ENCODE measurements at places on chromosomes 16 and 17.

GRCh38 chr17:36859003-36859300 is 78.3 kb upstream of the LHX1 start:
- no peak for DNase-seq

DNA sequence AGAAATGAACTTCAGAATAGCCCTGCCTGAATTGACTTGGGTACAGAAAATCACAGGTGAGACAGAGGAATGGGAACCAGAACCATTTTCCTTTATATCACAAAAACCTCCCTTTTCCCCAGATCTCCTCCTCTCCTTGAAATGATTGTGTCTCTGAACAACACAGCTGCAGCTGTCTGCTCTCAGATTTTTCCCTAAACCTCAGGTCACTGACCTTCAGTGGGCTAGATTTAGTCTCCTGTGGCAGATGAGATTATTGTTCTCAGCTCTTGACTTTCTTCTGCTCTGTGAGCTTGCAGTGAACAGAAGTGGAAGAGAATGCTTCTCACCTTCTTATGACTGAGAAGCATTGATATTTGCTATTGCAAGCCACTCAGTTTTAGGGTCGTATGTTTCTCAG is 92.3 kb upstream of the FAM20A start:
- no peak for DNase-seq

- no peak for DNase-seq
Measured at GRCh38 chr17:72822358-72823023, 270.0 kb downstream of the SLC39A11 start.

DNA sequence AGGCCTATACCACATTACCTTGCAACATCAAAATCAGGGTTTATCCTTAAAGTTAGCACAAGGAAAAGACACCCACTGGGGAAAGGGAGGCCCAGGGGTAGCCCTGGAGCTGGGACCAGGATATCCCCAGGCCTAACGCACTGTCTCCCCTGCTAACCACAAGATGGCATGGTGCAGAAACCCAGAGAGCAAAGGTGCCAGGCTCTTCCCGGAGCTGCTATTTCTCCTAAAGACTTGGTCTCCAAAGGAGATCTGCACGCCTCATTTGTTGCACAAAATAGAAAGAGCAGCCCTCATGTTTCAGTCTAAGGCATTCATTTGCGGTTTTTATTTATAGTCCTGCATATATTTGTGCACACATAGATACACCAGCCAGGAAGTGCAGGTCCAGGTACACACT is 408.6 kb downstream of the SOX9 start:
- no peak for DNase-seq

DNA sequence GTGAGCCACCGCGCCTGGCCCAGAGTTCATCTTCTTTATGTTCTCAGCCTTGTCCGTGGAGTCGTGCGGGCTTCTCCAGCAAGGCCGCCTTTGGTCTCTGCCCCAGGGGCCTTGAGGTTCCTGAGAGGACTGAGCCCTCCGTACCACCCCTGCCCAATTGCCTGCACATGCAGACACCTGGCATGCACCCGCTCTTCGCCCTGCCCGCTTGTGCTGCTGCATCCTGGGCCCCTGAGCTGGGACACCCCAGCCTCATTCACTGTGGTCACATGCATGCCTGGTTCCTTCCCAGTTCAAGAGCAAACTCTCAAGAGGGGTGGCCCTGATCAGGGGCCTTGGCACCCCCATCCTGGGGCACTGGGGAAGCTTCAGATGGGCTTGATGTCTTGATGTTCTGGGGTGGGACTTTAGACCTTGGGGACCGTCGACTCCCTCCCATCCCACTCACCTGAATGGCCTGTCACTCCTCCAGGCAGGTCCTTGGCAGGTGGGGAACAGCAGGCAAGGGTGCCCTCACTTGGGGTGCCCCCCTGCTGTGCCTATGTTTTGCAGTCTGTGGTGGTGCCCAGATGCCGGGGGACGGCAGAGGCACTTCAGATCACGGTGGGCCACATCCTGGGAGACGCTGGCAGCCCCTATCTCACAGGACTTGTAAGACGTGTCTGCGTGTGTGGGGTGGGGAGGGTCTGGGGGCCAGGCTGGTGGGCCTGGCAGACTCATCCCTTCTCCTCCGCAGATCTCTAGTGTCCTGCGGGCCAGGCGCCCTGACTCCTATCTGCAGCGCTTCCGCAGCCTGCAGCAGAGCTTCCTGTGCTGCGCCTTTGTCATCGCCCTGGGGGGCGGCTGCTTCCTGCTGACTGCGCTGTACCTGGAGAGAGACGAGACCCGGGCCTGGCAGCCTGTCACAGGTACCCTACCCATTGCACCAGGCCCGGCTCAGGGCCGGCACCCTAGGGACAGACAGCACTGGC is 12.7 kb upstream of the SPNS2 start:
- no peak for DNase-seq

GRCh38 chr17:72176951-72177660 is 56.3 kb downstream of the SOX9 start:
- DNase-seq = no peak

DNA sequence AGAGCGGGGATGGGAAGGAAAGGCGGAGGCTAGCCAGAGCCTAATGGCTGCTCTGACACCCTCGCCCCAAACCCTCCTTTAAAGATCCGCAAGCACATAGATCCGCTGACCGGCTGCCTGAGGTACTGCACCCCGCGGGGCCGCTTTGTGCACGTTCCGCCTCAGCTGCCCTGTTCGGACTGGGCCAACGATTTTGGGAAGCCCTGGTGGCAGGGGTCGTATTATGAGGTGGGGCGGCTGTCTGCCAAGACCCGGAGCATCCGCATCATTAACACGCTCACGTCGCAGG is 663 bp downstream of the CYB5D1 start:
- DNase-seq = peak; percentile 93

DNA sequence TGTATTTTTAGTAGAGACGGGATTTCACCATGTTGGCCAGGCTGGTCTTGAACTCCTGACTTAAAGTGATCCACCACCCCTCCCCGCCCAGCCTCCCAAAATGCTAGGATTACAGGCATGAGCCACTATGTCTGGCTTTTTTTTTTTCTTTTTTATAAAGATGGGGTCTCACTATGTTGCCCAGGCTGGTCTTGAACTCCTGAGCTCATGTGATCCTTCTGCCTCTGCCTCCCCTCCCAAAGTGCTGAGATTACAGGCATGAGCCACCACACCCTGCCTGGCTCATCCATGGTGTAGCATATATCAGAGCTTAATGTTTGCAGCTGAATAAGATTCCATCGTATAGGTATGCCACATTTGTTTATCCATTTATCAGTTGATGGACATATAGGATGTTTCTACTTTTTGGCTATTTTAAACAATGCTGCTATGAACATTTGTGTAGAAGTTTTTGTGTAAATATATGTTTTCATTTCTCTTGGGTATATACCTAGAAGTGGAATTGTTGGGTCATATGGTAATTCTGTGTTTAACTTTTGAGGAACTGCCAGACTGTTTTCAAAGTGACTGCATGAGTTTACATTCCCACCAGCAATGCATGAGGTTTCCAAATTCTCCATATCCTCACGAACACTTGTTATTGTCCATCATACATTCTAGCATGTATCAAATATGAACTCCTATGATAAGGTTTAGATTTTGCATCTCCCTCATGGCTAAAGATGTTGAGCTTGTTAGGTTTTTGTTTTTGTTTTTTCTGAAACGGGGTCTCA is 55.7 kb upstream of the HAS3 start:
- no peak for DNase-seq

- no peak for DNase-seq
Measured at GRCh38 chr16:89001117-89002027, 24.4 kb upstream of the CBFA2T3 start.

DNA sequence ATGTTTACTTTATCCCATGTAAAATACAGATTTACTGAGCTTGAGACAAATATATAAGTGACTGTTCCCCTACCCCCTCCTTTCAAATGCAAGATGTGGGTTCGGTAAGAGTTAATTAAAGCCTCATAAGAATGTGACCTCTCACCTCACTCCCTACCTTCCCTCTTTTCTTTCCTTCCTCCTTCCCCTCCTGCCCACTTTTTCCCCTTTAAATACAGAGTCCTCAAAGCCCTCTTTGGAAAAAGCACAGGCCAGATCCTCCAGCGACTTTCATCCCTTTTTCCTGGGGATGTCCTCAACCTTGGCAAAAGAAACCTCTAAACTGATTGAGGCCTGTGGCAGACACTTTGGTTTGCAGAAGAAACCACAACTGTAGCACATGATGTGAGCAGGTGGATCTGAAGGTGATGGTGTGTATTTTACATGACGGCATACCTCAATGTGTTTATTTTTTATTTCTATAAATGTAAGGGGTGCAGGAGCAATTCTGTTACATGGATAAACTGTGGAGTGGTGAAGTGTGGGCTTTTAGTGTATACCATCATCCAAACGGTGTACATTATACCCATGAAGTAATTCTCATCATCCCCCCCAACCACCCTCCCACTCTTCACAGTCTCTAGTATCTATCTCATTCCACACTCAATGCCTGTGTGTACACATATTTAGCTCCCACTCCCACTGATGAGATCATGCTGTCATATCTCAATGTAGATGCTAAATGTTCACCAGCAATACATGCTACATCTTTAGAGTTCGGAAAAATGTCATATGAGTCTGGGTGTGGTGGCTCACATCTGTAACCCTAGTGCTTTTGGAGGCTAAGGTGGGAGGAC is 77.7 kb downstream of the XYLT1 start:
- DNase-seq = no peak
